ENCODE measurements at places on chromosomes 11 and 22.

- DNase-seq: no peak
Measured at GRCh38 chr11:41879214-41879613, 419.8 kb upstream of the LRRC4C start.

GRCh38 chr11:115408036-115408921, 95.9 kb downstream of the CADM1 start:
- peak; percentile 97 for DNase-seq

DNA sequence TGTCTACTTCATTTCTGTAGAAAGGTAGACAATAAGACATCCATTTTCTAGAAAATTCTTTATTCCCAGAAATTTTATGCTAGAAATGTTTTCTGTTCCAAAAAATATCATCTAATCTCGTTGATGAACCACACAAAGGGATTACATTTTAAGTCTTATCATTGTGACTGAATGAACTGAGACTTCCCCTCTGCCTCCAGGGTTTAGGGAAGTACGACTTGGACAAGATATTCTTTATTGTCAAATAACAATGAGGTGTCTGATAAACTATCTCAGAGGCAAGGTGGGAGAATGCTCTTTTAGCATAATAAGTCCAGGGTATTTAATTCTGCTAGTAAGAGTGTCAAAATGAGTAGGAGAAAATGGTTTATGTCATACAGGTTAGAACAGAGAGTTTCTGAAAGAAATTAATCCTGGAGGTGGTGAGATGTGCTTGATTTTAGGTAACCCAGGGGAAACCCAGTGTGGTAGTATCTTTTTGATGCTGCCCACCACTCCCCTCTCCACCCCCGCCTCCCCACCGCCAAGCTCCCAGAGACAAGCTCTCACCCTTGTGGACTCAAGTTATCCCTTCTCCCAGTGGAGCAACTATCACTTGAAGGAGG, 100.6 kb downstream of the CD44 start:
- DNase-seq: no peak

DNA sequence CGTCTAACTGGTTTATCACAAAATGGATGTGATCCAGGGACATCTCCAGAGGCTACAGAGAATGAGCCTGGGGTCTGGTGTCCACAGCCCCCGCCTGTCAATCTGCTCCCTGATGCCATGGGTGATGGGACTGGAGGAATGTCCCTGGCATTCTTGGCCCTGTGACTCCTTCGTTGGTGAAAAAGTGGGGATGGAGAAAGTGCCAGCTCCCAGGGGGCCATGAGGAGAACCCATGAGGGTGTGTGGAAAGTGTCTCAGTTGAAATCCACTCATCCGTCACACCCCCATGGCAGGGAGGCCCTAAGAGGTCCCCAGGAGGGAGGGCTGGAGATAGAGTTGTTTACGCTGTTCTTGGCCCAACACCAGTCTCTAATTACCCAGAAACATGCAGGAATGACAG, 322.0 kb downstream of the CTTN start:
- DNase-seq: no peak

DNA sequence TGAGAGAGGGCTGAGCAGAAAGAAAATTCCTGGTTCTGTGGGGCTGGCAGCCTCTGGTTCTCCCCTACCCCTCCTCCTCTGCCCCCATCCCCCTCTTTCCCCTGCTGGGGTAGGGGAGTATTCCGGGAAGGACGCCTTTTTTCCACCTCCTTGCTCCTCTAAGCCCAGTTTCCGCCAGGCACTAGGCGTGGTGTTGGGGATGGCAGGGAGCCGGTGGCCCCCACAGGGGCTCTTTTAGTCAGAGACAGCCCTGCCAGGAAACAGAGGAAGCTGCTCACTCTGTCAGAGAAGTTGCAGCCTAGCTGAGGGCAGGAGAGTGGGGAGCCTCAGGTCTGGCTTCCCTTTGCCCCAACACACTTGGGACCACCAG, 15.6 kb upstream of the ARHGEF17 start:
- peak; percentile 71 for DNase-seq
